ENCODE measurements at places on chromosomes 13 and 19. TPM values are rescaled to one million over a fixed set of nuclear protein-coding genes. Genes with fewer than 3 reads are reported as not detected.

DNA sequence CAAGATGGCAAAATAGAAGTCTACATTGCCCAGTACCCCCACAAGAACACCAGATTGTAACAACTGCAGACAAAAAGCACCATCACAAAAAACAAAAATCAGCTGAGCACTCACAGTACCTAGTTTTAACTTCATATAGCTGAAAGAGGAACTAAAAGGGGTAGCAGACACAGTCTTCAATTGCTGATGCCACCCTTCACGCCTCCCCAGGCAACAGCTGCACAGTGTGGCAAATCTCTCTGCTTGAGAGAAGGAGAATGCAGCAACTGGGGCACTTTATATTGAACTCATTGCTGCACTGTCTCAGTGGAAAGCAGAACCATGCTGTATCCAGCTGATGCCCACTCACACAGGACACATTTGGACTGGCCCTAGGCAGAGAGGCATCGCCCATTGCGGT is 2714.5 kb upstream of the PCDH20 start:
- no peaks in the 10 kb centered on the region for H3K36me3 ChIP-seq
- H3K4me3 ChIP-seq, result no peak overlapping the region
- H3K27me3 ChIP-seq, result no peaks in the 10 kb centered on the region
- H3K27ac ChIP-seq, result no peak overlapping the region
- H3K4me1 ChIP-seq, result no peaks in the 10 kb centered on the region

DNA sequence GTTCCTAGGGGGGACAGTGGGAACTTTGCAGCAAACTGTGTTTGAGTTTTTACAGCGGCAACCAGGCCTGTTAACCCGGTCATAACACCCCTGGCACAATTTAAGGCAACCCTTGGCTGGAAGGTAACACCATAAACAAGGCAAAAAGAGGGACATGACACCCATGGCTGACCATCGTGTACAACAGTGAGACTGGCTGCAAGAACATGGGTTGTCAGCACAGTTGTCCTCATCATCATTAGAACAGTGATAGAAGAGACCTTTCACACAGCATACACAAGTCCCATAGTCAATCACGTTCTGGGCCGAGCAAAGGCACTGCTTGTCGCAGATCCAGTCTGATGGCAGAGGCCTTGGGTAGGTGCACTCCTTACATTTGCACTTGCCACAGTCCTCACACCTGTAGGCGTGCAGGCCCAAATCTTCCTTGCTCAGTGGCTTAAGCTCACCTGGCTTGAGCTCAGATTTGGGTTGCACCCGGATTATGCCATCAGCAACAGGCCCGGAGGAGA is 4.1 kb downstream of the SPRY2 start:
- no peaks in the 10 kb centered on the region for H3K27me3 ChIP-seq
- DNase-seq, result no peak
- H3K4me1 ChIP-seq, result no peaks in the 10 kb centered on the region
- H3K27ac ChIP-seq, result peak overlapping the region; percentile 96
- H3K4me3 ChIP-seq, result peak overlapping the region; percentile 78

Gene NLRP7
- total RNA-seq, result not detected

DNA sequence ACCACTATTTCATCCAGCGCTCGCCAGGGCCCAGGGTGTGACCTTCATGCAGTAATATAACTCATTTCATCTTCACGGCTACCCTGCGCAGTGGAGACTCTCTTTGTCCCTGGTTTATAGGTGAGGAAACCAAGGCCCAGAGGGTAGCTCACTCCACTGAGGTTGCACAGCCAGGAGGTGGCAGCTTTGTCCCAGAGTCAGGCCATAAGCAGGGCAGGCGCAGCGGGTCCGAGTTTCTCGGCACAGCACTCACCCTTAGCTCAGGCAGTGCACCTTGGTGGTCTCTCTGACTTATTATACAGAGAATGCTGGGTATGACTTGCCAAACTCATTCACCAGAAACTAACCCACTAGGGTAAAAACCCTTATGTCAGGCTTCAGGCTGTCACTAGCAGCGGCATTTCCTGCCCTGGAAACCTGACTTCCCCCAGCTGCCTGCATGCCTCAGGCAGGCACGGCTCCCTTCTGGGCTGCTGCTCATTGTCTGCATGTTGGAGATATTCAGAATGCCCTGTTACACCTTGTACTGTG is 24.5 kb downstream of the PPP5C start:
- no peak for DNase-seq
- H3K4me3 ChIP-seq, result no peak overlapping the region
- no peaks in the 10 kb centered on the region for H3K36me3 ChIP-seq
- no peaks in the 10 kb centered on the region for H3K27me3 ChIP-seq
- peak overlapping the region; percentile 78 for H3K27ac ChIP-seq
- H3K4me1 ChIP-seq, result peaks cover 35% of the 10 kb centered on the region

DNA sequence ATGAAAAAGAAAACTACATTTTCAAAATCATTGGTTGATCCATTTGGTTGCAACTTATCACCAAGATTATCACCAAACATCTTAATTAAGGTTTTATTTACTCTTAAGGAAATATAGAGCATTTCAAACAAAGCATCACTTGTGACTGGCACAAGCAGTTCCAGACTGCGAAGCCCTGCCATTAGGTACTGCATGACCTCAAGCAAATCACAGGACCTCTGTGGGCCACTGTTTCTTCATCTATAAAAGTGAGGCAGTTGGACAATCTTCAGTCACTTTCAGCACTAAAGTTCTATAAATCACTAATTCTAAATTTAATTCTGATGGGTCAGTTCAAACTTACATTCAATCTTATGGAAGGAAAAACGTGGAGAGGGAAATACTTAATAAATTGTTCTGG is 2.0 kb downstream of the ELF1 start:
- DNase-seq, result peak; percentile 39
- H3K36me3 ChIP-seq, result no peaks in the 10 kb centered on the region
- H3K4me3 ChIP-seq, result peak overlapping the region; percentile 58
- H3K27ac ChIP-seq, result peak overlapping the region; percentile 90
- peaks cover 13% of the 10 kb centered on the region for H3K4me1 ChIP-seq

- no peaks in the 10 kb centered on the region for H3K27me3 ChIP-seq
- no peak overlapping the region for H3K27ac ChIP-seq
- no peaks in the 10 kb centered on the region for H3K4me1 ChIP-seq
- H3K36me3 ChIP-seq, result no peaks in the 10 kb centered on the region
- DNase-seq, result no peak
- H3K4me3 ChIP-seq, result no peak overlapping the region
Measured at GRCh38 chr13:97535614-97536013, 101.6 kb downstream of the RAP2A start.

DNA sequence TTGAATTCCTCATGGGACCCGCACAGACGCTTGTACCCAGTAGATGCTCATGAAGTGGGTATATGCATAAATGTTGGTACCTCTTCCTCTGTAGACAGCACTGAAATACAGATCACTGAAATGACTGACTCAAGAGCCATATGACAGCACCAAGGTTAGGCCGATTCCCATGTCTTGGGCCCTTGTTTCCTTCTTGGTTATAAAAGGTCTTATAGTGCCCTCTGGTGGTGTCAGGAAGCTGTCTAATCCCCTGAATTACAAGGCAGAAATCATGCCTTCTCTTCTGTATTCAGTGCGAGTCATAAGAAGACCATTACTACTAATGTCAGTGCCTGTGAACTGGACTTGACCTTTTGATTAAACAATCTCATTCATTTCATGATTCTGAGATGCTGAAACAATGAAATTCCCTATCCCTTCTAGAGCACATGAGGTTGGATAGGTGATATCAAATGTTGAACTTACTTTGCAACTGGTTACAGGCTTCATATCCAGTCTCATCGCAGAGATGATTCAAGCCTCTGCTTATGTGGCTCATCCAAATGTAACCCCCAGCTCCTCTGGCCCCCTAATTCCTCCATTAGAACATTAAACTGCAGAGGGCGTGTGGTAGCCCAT is 59.7 kb downstream of the SPATA13 start:
- H3K4me1 ChIP-seq, result no peaks in the 10 kb centered on the region
- no peak overlapping the region for H3K4me3 ChIP-seq
- no peak for DNase-seq
- peak overlapping the region; percentile 40 for H3K27ac ChIP-seq
- no peaks in the 10 kb centered on the region for H3K27me3 ChIP-seq

DNA sequence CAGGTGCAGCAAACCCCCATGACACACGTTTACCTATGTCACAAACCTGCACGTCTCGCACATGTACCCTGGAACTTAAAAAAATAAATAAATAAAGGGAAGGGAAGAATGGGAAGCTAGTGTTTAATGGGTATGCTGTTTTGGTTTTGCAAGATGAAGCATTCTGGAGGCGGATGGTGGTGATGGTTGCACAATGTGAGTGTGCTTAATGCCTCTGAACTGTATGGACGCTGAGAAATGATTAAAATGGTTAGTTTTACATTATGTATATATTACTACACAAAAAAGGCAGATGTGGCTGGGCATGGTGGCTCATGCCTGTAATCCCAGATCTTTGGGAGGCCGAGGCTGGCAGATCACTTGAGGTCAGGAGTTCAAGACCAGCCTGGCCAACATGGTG is 17.8 kb downstream of the NFILZ start:
- no peak overlapping the region for H3K27ac ChIP-seq
- no peaks in the 10 kb centered on the region for H3K4me1 ChIP-seq
- H3K4me3 ChIP-seq, result no peak overlapping the region
- no peaks in the 10 kb centered on the region for H3K36me3 ChIP-seq

DNA sequence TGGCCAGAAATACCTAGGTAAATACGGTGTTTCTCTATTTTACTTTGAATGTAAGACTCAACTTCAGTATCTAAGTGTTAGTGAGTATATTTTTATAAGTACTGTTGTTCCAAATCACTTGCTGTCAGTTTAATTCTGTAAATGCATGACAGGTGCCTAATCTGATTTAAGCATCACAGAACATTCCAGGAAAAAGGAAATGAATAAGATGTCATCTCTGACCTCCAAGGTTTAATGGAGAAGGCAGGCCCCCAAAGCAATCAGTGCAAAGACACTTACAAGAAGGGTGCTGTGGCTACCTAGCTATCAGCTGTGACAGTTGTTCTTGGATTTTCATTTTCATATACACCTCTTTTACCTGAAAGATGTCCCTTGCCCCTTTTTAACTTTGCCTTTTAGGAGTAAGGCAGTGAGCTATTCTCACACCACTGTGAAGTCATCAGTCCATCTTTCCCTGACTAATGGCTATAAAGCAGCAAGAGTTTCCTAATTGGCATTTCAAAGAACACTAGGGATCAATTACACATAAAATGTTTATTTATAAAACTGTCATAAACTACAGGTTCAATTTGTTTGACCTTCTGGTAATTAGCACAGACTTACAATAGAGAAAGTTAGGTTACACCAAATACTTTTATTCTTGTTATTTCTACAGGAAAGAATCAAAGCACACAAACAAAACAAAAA is 427.6 kb downstream of the SPRY2 start:
- no peaks in the 10 kb centered on the region for H3K4me1 ChIP-seq
- H3K27me3 ChIP-seq, result no peaks in the 10 kb centered on the region
- DNase-seq, result no peak
- no peaks in the 10 kb centered on the region for H3K36me3 ChIP-seq
- no peak overlapping the region for H3K27ac ChIP-seq

- no peaks in the 10 kb centered on the region for H3K4me1 ChIP-seq
- peak overlapping the region; percentile 71 for H3K27ac ChIP-seq
- H3K27me3 ChIP-seq, result no peaks in the 10 kb centered on the region
- DNase-seq, result no peak
- no peak overlapping the region for H3K4me3 ChIP-seq
Measured at GRCh38 chr13:98454389-98454881, 122.5 kb downstream of the STK24 start.

DNA sequence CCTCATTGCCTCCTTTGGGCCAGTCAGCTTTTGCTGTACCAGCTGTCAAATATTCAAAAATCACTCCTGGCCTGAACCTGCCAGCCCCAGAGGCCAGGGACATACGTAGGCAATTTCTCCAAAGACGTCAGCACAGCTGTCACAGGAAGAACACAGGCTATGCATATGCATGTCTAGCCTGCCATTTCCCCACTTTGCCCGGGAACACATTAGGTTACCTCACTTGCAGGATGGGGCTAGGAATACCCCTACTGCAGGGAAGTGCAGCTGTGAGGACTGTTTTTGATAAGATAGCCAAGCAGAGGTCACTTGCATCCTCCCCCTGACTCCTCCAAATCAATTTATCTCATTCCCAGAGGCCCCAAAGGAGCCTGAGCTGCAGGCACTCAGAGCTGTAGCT is 2.8 kb downstream of the ZNF667 start:
- peaks cover 9% of the 10 kb centered on the region for H3K36me3 ChIP-seq
- no peaks in the 10 kb centered on the region for H3K4me1 ChIP-seq
- no peak overlapping the region for H3K4me3 ChIP-seq
- H3K27me3 ChIP-seq, result no peaks in the 10 kb centered on the region
- no peak for DNase-seq

DNA sequence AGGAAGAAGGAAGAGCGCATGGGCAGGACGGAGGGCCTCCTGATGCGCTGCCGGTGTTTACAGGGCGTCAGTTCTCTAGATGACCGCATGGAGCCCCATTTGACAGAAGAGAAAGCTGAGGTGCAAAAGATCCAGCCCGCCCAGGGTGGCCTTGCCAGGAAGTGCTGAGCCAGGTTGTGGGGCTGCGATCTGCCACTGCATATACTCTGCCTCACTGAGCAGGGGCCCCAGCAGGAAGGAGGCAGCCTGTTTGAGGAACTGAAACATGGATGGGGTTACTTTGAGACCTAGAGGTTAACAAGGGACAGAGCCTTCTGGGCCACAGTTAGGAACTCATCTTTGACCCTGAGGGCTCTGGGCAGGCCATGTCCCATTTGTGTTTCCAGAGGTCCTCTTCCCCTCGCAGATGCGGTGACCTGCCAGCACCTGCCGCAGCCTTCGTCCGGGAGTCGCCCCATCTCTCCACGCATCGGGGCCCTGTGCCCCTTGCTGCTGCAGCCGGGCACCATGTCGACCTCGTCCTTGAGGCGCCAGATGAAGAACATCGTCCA is 3.2 kb downstream of the EPN1 start:
- peaks cover 11% of the 10 kb centered on the region for H3K36me3 ChIP-seq
- no peaks in the 10 kb centered on the region for H3K27me3 ChIP-seq
- DNase-seq, result peak; percentile 22
- no peak overlapping the region for H3K27ac ChIP-seq

DNA sequence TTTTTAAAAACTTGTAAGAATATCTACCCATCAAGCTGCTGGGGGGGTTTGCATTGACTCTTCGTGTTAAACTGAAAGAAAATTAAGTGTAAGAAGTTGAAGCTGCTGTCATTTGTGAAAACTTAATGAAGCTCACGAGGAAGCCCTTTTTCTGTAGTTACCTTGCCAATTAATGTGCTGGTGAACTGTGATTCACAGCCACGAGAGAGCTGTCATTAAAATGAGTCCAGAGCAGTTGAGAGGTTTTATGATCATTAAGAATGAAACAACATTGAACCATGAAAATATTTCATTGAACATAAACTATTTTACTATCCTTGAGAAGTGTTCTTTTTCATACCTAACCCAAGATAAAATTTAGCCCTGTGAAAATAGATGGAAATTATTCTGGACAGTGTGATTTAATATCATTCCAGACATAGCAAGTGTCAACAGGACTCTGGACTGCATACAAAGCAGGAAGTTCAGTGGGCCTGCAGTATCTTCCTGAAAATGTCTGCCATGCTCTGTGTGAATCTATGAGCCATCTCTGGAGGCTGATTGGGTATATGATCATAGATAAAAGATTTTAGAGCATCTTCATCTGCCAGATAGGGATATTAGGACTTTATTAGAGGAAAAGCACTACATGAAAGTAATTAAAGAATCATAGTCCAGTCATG is 53.8 kb downstream of the DPY19L3 start:
- no peaks in the 10 kb centered on the region for H3K27me3 ChIP-seq
- H3K27ac ChIP-seq, result no peak overlapping the region
- no peaks in the 10 kb centered on the region for H3K36me3 ChIP-seq
- DNase-seq, result no peak
- no peaks in the 10 kb centered on the region for H3K4me1 ChIP-seq
